Stimulated activated CD4-positive, alpha-beta T cell treated with anti-CD3 and anti-CD28 coated beads, Interleukin-1b, Interleukin-23, amount 100 ng/mL, for 24 hours (primary cell): ENCODE measurements at places on chromosomes 4 and X.

- no peak for DNase-seq
These were observed 158.5 kb downstream of the ZNF518B start for GRCh38 chr4:10298681-10299080.

- DNase-seq, result peak; percentile 25
These were observed 337 bp downstream of the STIM2 start for GRCh38 chr4:26860922-26861433.

GRCh38 chrX:53028678-53029077 is 19.9 kb upstream of the GPR173 start:
- DNase-seq, result no peak

DNA sequence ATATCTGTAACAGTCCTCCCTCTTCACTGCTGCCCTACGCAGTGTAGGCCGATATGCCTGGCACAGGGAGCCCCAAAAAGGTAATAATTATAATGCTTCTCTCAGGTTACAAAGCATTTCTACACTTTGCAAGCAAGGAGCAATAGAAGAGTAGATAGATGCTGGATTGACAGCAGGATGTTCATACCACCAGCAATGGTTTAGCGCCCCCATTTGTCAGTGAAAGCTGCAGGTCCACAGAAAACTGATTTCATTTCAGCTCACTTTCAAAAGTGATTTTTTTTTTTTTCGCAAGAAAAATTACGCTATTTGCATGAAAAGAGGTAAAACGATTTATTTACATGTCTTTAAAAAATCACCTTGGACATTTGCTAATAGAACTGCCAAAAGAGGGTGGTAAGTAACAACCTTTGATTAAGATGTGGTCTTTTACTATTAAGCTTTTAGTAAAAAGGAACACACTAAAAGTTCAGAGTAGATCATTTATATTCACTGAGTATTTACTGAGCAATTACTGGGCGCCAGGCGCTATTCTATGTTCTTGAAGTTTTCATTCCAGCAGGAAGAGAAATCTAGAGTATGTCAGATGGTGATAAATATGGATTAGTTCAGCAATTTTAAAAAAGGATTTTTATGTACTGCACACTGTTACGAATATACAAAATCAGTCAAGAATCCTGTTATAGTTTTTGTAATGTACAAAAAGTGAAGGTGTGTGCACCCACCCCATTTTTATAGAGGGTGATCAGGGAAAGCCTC is 34.4 kb downstream of the HPF1 start:
- no peak for DNase-seq

GRCh38 chr4:40856840-40857362 is 107.1 kb downstream of the NSUN7 start:
- peak; percentile 57 for DNase-seq

DNA sequence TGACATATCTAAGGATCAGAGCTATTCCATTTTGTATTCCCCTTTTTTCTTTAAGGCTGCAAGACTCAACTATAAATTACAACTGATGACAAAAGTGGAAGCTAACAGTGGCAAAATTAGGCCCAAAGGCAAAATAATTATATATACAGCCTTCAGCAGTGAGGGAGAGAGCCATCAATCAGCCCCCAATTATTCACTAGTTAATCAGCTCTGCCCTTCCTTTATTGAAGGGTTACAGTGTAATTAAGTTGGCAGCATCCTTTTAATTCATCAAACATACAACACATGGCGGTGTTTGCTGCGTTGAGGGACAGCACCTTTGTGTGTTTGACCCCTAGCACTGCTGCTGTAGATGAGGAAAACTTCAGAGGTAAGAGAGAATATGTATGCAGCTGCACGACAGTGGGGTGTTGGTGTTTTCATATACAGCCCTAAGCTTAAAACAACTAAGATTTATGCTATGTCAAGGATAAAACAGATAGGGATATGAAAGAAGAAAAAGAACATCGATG is 973.9 kb upstream of the POU3F4 start:
- no peak for DNase-seq

DNA sequence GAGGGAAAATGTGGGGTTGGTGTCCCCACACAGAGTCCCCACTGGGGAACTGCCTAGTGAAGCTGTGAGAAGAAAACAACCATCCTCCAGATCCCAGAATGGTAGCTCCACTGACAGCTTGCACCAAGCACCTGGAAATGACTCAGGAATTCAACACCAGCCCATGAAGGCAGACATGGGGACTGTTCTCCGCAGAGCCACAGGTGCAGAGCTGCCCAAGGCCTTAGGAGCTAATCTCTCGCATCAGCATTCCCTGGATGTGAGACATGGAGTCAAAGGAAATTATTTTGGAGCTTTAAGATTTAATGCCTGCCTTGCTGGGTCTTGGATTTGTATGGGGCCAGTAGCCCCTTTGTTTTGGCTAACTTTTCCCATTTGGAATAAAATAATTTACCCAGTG is 367.9 kb downstream of the FAM133A start:
- DNase-seq, result no peak

- DNase-seq, result no peak
These were observed 78.7 kb downstream of the SUPT20HL2 start for GRCh38 chrX:24235084-24235710.

DNA sequence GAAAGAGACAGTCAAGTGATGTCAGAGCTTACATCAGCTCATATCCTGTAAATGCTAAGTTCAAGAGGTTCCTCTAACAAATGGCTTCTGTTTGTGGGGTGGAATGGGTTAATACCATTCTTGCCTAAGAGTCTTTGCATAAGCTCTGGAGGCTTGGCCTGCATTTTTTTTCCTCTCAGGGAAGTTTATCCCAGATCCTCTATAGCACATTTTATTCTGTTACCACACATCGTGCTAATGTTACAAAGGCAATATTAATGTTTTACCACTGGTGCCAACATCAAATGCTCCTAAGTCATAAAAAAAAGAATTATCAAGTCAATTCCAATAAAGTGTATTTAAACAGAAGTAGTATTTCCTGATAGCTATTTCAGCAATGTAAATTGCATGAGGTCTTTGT is 2.9 kb upstream of the ADH6 start:
- DNase-seq, result no peak

- no peak for DNase-seq
These were observed 409 bp upstream of the MPP1 start for GRCh38 chrX:154805696-154806091.

- no peak for DNase-seq
These were observed 95.4 kb downstream of the SHOX start for GRCh38 chrX:725971-726370.

- DNase-seq, result no peak
These were observed 2.0 kb downstream of the ABLIM2 start for GRCh38 chr4:8156617-8157016.

GRCh38 chrX:53122013-53122412 is 28.1 kb downstream of the KANTR start:
- no peak for DNase-seq

GRCh38 chr4:60155088-60155487 is 1045.0 kb upstream of the ADGRL3 start:
- no peak for DNase-seq

- no peak for DNase-seq
These were observed 438.5 kb downstream of the ADGRL3 start for GRCh38 chr4:61638591-61638990.

DNA sequence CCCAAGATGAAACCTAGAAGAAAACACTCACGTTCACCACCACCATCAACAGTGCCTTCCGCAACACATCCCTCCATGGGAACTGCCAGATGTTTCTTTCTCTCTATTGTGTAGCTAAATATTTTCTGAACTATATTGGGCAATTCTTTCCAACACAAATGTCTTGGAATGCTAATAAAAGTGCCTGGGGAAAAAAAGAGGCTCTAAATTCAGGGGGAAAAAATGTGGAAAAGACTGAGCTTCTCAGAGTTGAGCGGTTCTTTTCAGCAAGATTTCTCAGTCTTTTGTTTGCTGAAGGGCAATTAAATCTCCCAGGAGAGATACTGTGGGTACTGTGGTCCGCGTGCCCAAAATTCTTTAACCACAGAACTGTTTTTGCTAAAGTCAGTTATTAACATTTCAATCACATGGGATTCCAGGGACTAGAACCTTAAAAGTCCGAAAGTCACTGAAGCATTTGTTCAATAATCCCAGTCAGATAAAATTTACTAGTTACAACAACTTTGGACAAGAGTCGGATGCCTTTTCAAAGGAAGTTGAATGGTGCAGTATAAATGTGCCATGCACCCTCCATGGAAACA is 51.9 kb upstream of the DHRSX start:
- no peak for DNase-seq

DNA sequence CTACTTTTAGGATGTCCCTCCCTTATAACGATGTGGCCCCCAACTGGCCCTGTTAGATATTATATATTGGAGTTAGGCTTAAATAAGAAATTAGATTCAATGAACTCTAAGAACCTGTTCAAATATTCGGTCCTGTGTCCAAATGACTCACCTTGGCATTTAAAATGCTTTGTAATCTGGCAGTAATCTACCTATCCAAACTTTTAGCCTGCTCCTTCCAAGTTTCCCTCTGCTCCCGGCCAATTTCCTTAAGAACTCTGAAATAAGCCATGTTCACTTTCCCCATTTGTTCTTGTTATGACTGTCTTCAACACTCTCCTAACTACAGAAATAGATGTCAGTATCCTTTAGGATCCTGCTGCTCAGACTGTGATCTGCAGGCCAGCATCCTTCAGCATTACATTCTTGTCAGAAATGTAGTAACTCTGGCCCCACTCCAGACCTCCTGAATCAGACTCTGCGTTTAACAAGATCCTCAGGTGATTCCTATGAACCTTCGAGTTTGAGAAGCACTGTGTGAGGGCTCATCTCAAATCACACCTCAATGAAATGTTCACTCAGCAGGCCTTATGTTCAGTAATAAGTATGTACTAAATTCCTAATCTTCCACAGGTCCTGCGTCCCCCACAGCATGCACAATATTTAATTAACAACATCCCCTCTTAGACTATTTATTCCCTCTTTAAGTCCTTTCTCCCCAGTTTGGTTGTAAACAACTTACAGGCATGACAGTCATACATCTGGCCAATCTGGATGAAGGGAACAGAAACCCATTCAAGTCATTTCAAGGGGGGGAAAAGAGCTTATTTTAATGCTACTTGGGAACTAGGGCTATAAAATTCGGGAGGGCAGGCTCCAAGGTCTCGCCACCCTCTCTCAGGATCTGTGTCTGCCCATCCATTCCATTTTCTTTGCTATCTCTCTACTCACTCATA is 3.0 kb downstream of the ATP8A1 start:
- DNase-seq, result no peak

DNA sequence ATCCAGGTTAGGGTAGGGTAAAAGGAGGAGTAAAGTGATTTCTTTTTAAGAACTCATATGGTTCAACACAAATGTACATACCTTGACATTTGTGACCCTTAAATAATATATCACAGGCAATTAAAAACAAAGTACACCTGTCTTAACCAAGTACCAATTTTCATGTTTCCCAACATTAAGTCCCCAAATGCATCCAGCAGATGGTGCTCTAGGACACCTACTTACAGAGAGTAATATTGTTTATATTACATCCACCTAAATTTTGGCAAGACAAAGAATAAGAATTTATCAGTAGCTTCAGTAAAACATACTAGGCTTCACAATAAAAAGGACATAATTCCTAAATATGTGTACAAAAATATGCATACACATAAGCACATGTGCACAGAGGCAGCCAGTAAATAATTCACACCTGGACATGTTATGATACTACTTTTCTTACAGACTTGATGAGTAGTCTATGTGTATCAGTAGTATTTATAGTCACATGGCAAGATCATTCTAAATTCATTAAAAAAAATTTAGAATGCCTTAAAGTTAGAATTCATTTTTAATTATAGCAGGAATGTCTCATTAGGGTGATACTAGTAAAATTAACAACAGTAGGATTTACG is 219.7 kb downstream of the DCLK2 start:
- no peak for DNase-seq

GRCh38 chr4:25370242-25370641 is 6.8 kb upstream of the ANAPC4 start:
- DNase-seq, result no peak

DNA sequence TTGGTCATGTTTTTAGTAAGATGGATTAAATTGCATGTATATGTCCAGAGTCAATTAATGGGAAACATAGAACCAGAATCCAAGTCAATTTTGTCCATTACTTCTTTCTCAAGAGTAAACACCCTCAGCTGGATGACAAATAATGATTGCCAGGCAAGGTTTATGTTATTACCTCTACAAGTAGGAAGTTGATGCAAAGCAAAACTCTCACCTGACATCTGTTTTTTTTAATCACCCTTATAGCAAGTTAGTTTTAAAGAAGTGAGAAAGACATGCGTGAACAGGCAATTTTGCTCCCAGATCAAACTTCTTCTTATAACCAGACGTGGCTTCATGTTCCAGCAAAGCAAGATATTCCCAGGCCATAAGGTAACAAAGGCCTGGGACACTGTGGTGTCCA is 348.5 kb upstream of the FTHL17 start:
- no peak for DNase-seq

DNA sequence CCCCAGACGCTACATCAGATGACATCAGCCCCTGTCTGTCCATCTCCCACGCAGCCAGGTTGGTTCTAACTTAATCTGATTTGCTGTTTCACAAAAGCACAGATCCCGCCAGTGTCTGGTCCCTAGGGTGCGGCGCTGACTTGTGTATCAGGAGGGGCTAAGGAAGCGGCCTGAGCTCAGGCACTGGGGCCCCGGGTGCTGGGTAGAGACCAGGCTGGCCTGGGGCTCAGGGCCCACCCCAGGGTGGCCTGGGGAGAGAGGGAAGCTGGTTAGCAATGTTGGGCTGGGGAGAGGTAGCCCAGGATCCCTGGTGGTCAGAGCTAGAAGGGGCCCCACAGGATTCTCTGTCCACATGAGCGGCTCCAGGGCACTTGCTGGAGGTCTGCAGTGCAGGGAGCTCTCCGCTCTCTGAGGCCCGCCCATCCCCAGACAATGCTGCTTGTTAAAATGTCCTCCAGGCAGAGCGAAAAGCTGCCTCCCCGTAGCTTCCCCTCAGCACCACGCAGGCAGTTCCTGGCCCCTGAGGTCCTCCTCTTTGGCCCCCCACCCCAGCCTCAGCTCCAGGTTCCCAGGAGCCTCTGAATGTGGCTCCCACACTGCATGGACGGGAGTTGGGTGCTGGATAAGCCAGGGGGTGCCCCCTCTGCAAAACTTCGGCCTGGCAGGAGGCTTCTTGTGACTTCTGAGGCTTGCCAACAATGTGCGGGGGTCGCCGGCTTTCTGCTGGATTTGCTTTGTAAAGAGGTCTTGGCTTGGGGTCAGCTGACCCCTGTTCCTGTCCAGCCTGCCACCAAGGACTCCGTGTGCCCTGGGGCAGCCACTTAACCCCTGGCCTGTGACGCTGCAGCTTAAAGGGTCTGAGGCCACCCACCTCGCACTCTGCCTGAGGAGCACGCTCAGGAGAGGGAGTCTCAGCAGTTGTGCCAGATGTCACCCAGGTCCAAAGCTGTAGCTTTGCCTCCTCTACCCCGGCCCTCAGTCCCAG is 112.9 kb downstream of the CPZ start:
- DNase-seq, result no peak

DNA sequence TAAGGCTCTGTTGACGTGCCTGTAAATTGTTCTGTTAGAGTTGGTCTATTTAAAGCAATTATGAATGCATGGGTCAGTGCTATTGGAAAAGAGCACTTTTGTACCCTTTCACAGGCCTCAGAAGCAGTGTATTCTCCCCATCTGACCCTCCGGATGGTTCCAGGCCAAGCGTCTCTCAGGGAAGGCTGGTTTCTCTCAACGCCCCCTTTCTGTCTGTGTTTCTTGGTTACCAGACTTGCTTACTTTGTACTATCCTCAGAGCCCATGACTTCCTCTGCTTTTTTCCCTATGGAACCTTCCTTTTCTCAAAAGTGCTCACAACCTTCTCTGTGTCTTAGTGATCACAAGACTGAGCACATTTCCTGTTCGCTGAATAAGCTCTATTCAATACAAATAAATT is 559.3 kb upstream of the ZFP42 start:
- DNase-seq, result no peak

- no peak for DNase-seq
These were observed 51.0 kb upstream of the CFAP47 start for GRCh38 chrX:35868501-35868900.
